NCI-H1930 (cell line): ENCODE measurements at places on chromosomes 3 and 15.

DNA sequence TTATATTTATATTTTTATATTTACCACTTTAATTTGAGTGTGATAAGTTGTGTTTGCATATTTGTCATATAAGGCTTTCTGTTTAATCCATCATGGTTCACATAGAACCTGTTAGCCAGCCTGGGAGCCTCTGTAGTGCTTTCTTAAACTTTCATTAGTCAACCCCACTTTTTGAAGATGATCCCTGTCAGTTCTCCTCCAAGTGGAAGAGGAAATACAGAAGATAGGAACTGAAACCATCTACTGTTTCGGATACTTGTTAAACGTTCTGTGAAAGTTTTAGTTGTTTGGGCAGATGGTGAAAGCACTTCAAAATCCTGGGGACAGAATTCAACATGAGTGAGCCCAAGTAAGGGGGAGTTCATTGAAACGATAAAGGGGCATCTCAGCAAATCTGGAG, 4.6 kb upstream of the SAMMSON start:
- no peak for DNase-seq

DNA sequence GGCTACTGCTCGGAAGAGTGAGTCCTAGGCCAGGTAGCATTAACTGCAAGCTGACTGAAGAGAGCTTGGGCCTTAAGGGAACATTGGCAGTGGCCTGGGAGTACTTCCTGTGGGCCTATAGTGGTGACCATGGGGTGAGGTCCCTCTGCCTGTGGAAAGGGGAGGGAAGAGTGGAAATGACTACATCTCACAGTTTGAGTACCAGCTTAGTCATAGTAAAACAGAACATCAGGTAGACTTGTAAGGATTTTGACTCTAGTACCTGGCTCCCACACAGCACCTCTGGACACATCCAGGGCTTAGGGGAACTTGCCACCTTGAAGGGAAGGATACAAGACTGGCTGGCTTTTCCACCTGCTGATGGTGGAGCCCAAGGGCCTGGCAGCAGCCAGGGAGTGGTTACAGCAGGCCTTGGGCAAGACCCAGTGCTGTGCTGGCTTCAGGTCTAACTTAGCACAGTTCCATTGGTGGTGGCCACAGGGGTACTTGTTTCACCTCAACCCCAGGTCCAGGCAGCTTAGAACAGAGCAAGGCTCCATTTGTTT, 147.8 kb downstream of the SLC9A9 start:
- no peak for DNase-seq

DNA sequence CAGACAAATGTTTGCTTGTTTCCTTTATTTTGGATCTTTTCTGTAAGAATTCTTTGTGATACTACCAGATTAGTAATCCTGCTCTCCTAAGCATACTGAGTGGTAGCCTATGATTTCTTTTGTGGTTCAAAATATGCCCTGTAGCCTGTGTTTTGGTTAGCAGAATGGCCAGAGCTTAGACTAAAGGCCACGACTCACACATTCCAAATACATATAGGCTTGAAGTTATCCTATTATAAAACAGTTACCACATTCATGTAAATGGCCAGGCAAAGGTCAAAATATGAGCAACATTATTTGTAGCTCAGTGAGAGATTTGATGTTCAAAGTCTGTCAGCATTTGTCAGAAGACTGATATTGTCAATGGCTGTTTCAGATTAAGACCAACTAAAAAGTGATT, 84.5 kb downstream of the MITF start:
- no peak for DNase-seq

- no peak for DNase-seq
Measured at GRCh38 chr3:23735535-23736326, 70.0 kb upstream of the UBE2E1 start.

DNA sequence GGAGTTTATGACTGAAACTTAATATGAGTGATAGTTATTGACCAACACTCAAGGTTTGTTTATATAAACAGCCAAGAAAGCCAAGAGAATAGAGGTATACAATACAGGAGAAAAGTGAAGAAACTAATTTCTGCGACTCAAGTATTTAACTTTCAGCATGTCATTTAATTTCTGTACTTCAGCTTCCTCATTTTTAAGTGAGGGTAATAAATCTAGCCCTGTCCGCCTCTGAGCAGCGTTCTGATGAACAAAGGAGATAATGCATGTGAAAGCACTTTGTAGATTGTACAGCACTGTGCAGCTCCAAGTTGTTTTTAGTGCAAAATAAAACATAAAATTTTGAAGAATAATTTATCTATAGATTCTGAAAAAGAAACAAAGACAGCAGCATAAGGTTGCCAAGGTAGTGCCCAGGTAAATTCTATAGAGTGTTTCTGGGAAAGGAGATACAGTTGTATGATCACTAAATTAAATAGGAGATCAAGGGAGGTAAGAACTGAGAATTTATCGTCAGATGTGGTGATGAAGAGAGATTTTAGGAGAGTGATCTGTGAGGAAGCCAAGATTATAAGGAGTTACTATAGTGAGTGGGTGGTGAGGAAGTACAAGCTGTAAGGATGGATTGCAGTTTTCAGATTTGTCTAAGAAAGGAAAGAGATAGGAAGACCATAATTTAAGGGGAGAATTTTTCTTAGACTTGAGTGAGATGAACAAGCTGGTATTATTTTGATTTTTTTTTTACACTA, 71.3 kb downstream of the RASA2 start:
- no peak for DNase-seq

GRCh38 chr3:51934991-51935885, 6.5 kb downstream of the RRP9 start:
- DNase-seq = no peak

GRCh38 chr3:150105886-150106612, 135.4 kb upstream of the PFN2 start:
- DNase-seq = no peak

GRCh38 chr3:106533788-106534160, 665.0 kb upstream of the CBLB start:
- no peak for DNase-seq

DNA sequence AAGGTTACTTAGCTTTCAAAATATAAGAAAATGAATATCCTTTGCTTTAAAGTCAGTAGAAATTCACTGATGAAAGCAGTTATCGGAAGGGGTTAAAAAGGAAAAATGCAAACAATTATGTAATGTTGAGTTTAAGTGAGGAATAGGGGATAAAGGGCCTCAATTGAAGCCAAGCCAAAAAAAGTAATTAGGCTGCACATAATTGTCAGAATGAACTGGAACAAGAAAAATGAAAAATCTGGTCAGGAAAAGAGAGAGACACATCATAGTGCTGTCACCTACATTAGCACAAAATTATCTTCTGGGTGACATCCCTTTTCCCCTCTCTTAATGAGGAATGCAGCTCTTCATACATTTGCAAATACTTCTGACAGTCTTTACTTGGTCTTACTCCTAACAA, 48.8 kb upstream of the PIK3R4 start:
- no peak for DNase-seq

DNA sequence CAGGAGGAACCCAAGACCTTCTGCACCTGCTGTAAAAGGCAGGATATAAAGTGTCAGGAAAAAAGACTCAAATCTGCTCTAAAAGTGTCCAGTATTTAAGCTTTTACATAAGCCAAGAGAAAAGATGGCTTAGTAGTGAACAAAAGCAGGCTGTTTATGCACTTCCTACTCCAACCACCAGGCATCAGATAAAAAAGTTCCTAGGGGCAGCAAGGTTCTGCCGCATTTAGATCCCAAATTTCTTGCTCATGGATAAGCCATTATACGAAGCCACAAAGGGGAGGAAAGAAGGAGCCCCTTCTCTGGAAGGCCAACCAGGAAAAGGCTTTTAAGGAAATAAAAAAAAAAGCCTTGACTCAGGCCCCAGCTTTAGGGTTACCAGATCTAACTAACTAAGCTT, 10.6 kb upstream of the SLC9C1 start:
- DNase-seq = no peak

DNA sequence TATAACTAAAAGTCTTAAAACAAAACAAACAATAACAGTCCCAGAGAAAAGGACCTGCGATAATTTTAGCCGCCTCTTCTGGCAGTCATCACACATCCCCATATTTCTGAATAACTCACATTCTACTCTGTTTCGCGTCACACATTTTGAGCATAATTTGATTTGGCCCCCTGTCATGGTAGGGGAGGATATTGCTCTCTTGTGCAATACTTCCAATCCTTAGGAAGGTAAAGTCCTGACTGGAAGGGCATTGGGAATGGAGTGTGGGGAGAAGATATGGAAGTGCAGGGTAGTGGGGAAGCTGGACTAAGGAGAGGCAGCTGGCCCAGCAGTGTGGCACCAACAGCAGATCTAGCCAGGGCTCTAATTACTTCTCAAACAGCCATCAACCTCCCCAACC, 11.3 kb upstream of the FSIP1 start:
- no peak for DNase-seq

- DNase-seq = no peak
Measured at GRCh38 chr15:87021751-87022150, 942.1 kb downstream of the AGBL1 start.

DNA sequence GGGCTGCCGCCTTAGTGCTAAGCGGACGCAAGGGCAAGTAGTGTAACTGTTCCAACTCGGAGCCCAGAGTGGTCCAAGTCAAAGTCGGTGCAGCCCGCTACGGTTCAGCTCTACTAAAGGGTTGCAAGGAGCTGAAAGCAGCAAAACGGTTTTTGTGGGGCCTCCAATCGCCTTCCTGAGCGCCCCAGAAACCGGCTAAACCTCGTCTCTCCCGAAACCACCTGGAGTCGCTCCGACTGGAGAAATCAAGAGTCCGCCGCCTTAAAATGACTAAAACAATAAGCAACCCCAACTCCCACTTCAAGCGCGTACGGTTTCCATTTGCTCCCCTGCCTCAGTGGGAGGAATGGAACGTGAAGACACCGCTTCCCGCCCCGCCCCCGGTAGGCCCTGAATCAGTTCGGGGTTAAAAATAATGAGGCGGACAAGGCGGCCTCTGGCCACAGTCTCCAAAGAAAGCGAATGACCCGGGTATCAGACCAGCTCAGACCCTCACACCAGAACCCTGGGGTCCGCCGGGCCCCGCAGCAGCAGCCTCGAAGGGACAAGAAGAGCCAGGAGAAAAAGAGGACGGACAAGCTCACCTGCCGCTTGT, 401 bp downstream of the SEC11A start:
- DNase-seq = no peak

DNA sequence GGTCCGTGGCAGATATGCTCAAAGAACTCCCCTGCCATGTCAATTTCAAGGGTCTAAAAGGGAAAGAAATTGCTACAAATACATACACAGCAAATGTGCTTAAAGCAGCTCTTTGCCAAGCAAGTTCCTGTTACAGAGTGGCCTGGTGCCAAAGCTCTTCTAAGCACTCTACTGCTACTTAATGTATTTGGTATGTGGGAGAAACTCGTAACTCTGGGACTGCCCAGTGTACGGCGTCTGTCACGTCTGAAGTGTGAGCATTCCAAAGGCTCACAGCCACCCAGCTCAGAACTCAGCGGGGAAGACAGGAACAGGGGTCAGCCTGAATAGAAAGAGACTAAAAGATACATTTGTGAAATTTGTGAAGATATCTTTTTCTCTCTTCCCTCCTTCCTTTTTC, 54.6 kb downstream of the RBMS3 start:
- no peak for DNase-seq

DNA sequence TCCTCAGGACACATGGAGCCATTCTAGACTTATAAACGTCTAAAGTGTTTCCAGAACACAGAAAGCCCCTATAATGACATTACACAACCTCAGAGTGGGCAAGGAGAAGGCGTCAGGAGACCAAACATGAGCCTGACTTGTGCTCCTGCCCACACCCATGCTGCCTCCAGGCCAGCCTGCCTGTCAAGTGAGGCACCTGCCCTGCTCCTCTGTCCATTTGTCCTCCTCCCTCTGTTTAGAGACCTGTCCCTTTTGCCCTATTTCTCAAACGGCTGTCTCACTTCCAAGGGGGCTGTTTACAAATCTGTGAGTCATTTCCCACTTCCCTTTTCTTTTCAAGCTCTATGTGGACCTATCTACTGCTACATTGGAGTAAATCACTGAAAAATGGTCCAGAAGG, 21.0 kb downstream of the ZDHHC3 start:
- no peak for DNase-seq

DNA sequence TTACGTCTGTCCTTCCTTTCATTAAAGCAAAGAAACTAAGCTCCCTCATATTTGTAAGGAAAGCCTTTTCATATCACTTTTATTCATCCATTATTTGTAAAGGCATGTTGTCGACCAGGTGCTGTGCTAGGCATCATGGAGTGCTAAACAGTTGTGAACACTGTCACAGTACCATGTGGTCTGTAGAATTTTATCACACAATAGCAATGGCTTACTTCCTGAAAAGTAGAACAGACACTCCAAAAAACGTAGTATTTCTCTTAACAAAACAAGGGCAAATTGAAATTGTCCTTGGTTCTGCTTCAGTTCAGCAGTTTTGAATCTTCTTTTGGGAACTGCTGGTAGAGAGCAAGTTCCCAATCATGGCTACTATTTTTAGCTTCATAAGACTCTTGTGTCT, 63.3 kb downstream of the RBMS3 start:
- no peak for DNase-seq

GRCh38 chr3:64878362-64878761, 190.6 kb upstream of the ADAMTS9 start:
- DNase-seq = no peak

- no peak for DNase-seq
Measured at GRCh38 chr3:195095035-195095703, 175.8 kb downstream of the XXYLT1 start.

- no peak for DNase-seq
Measured at GRCh38 chr15:50162969-50163718, 18.9 kb upstream of the SLC27A2 start.

DNA sequence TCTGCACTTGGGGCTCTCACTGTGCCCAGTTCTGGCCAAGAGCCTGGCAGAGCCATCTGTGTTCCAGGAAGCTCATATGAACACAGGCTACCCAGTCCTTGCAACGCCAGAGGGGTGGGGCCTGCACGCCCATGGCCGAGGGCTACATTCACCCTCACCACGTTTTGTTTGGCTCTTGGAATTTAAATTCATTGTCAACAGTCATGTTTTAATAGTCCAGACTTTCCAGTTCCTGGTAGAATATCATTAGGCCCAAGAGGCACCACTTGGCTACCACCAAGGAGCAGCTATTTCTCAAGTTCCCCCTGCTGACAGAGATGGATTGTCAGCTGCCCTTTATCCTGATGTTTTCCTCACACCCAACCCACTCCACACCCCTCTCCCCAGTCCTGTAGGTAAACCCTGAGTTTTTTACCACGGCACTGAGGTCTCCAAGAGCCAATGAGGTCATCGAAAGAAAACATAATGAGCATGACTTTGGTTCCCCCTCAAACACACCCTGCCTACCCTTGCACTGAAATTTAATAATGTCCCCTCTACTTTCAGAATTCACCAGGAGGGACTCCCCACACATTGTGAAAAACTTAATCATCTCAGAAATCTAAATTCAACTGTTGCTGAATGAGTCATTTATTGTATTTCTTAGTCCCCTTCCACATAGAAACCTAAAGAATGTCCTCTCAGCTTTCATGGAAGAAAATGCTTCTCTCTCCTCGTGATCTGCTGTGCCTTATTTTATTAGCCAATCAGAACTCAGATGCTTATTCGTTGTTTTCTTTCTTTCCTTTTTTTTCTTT, 125.1 kb downstream of the SHQ1 start:
- no peak for DNase-seq

- DNase-seq = no peak
Measured at GRCh38 chr3:154904328-154904727, 175.8 kb upstream of the MME start.

GRCh38 chr15:42110367-42110766, 16.0 kb upstream of the PLA2G4D start:
- DNase-seq = no peak
